Activated naive CD4-positive, alpha-beta T cell (primary cell): ENCODE measurements at places on chromosomes 12 and 14.

DNA sequence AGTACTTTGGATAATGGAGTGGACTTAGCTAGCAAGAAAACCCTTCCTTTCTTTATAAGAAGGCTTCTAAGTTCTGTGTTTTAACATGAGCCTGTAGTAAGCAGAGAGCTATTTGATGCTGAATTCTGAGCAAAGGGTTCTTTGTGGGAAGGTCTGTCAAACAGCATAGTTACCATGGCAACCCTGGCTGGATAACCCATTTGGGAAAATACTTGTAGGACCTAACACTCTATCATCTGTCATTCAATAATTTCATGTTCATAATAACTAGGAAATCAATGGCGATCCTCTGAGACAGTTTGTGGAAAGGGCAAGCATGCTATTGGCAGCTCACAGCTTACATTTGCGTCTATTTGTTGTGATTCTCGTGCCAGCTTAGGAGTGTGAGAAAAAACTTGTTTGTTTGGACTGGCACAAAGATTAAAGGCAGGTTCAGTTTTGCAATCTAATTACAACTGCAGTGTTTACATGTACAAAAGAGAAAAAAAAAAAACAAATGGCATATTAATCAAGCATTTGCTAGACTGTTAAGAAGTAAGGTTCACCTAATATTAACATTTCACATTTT, 219.2 kb downstream of the PDZRN4 start:
- no peak for DNase-seq

DNA sequence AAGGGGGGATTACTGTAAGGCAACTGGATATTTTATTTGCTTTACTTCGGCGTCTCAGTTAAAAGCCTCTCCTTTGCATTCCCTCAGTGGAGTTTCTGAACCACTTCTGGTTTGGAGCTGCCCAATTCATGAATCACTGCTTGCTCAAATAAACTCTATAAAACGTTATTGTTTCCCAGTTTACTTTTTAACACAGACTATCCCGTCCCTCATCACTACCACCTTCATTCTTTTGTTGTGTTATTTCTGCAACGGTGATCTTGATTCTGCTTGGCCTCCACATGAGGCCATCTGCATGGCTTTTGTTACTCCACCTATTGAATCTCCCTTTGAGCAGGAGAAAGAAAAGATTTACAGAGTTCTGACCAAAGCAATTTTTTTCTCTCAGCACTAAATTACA, 104.0 kb upstream of the PLEKHA5 start:
- no peak for DNase-seq

DNA sequence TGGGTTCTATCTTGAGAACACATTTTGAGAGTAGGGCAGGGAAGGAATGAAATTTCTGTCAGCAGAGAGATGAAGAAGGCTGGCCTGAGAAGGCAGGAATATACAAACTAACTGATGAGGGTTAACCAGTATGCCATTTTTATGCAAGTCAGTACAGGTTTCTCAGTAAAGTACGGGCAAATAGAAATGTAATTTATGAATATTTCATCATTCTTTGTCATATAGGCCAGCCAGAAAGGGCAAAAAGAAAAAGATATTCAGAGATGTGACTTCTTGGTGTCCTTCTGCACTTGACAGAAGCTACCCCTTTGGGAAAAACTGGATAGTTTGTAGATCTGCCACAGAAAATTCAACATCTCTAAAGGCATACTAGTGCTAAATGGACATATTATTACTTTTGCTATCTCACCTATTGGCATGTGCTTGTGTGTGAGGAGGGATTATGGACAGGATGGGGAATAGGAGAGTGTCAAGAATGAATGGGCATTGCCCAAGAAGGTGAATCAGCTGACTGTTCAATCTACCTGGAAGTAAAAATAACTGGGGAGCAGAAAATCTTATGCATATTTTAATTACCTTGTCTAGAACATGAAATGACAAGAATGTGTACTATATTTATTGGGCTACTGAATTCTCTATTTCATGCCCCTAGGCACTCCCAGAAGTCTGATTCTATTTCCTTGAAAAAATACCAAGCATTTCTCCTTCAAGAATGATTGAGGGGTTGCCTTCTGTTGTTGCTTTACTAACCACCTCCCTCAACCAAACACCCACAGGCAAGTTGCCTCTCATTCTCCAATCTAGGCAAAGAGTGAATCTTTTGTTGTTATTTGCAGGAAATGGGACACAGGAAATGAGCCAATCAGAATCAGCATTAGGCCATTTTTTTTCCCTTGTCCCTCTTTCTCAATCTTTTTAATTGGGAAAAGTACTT, 175.1 kb upstream of the SLC38A2 start:
- DNase-seq = no peak

- DNase-seq = no peak
Measured at GRCh38 chr14:22221508-22221907, 367.5 kb downstream of the DAD1 start.

- no peak for DNase-seq
Measured at GRCh38 chr14:65186951-65187350, 84.6 kb upstream of the MAX start.

DNA sequence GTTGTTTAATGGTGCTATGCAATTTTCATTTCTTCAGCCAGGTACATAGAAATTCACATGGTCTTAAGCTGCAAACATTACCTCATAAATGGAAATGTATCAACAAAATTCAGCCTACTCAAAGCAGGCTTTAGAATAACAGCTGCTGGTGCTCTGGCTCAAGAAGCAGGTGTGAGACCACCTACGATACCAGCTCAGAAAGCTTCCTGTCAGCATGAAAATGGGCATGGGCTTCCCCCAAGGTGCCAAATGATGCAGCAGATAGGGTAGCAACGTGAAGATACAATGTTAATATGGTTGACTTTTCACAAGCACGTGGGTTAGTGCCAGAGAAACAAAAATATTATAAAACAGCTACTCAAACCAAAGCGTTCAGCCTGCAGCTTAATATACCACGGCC, 343.4 kb upstream of the PRICKLE1 start:
- no peak for DNase-seq

DNA sequence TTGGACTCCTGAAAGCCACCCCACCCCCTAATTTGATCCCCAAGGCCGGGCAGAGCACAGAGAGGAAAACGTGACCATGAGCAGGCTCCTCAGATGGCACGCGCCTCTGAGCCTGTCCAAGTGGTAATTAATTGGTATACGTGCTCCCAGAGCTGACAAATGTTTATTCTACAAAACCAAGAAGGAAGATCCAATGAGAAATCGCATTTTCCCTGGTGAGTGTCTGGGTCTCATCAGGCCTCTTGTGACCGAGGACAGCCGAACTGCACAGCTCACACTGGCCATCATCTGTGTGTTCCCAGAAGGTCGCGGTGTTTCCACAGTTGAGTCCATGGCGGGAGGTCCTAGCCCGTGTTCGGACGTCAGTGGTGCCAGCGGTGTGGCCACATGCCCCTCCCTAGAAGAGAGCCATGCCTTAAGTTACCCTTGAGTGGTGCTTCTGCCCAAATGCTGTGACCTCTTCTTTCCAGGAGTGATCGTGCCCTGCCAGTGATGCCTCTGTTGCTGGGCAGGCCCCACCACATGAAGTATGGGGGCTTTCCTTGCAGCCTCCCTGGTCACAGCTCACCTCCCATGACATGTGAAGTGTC, 317.5 kb upstream of the RTL1 start:
- no peak for DNase-seq

DNA sequence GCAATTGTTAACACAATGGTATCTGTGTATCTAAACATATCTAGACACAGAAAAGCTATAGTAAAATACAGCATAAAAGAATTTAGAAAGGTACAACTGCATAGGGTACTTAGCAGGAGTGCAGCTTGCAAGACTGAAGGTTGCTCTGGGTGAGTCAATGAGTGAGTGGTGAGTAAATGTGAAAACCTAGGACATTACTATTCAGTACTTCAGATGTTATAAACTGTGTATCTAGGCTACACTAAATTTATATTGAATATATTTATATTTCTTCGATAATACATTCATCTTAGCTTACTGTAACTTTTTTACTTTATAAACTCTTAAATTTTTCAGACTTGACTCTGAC, 409.0 kb upstream of the DCN start:
- no peak for DNase-seq

GRCh38 chr12:94089891-94090290, 58.5 kb upstream of the PLXNC1 start:
- no peak for DNase-seq

DNA sequence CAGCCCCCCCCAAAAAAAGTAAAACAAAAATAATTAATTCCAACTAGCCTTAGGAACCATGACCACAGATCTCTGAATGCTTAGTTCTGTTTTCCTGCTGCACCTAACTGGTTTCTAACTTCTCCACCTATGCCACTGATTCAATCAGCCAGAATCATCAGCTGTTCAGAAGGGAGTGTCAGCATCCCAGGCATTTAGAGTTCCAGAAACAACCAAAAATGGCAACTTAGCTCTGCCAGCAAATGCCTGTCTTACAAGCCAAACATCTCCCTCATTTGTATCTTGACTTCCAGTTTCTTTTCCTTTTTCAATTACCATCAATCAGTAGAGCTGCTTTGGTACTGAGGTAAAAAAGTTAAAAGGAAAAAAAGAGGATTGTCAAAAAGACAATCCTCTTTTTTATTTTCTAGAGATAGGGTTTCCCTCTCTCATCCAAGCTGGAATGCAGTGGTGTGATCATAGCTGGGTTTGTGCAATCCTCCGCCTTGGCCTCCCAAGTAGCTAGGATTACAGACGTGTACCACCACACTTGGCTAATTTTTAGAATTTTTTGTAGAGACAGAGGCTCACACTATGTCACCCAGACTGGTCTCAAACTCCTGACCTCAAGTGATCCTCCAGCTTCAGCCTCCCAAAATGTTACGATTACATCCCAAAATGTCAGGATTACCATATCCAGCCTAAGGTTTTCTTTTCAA, 45.2 kb upstream of the ISM2 start:
- no peak for DNase-seq

GRCh38 chr14:92968291-92969020, 45.5 kb downstream of the CHGA start:
- DNase-seq = no peak

- no peak for DNase-seq
Measured at GRCh38 chr14:62081012-62081612, 318.9 kb downstream of the SNAPC1 start.

- no peak for DNase-seq
Measured at GRCh38 chr14:104226421-104227383, 88.3 kb downstream of the KIF26A start.

DNA sequence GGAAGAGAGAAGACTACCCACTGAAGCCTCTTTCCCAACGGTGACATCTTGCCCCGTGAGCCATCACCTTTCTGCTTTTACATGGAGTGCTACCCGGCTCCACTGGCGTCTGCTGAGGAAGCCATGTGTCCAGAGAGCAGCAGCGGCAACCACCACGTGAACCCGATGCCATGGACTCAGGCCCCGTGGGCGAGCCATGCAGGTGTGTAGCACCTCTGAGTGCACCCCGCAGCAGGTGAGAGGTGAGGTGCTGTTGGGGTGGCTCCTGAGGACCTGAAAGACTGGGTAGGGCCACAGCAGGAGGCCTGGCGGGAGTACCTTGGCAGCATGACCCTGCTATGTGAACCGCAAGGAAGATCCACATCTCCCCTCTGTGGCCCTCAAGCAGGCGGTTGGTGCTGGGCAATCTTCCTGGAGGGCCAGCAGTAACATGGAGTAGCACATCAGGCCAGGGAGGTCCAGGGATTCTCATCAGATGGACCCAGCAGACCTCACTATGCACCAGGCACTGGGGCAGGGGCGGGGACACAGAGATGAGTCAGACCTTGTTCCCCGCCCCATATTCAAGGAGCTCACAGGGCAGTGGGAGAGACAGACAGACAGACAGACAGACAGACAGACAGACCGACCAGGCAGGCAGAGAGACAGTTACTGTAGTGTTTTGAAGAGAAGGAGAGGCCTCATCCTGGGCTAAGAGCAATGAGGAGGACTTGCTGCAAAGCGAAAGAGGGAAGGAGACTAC, 129.6 kb downstream of the PAPOLA start:
- no peak for DNase-seq
